ENCODE measurements at places on chromosomes 12 and 14.

DNA sequence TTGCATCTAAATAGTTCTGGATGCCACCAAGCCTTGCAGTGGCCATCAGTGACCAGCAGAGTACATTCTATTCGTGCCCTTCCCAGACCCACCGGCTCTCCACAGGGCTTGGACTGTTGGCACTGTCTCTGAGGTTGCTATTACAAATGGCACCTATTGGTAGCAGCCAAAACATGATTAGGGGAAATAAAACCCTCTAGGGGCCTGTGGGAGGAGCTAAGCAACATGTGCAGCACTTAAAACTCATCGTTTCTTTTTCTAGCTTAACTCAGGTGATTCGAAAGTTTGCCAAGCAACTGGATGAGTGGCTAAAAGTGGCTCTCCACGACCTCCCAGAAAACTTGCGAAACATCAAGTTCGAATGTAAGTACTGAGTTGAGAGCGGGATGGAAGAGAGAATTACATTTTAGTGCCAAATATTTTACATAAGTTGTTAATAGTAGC is 65.4 kb upstream of the RIC8B start:
- no peak for DNase-seq

GRCh38 chr12:116635487-116635886 is 76.3 kb downstream of the MAP1LC3B2 start:
- no peak for DNase-seq

DNA sequence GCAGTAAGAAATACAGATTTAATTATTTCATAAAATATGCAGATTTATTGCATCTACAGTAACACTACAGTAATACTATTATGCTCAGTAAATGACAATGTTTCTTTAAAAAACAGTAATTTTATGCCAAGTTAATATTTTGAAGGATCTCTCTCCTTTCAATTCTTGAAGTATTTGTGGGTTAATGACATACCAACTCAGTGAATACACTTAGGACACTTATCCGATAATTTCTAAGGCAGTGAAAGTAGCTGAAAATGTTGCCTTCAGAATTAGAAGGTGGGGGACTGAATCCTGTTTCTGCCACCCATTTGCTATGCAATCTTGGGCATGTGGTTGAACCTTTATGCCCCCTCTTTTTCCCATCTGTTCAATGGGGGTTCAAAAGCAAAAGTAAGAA is 24.8 kb upstream of the IFNG-AS1 start:
- no peak for DNase-seq

DNA sequence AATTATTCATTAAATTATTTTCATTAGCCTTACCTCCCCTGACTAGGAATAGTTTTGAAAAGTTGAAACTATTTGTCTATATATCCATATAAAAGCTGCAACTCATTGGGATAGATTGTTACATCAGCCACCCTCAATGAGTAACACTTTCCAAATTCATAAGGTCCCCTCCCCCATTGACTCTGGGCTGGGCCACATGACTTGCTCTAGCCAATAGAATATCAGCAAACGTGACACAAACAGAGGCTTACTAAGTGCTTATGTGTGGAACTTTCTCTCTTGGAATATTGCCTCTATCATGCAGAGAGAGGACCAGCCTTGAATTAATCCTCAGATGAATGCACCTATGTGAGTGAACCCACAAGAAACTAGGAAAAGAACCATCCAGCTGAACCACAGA is 213.7 kb downstream of the CCDC59 start:
- DNase-seq = no peak

DNA sequence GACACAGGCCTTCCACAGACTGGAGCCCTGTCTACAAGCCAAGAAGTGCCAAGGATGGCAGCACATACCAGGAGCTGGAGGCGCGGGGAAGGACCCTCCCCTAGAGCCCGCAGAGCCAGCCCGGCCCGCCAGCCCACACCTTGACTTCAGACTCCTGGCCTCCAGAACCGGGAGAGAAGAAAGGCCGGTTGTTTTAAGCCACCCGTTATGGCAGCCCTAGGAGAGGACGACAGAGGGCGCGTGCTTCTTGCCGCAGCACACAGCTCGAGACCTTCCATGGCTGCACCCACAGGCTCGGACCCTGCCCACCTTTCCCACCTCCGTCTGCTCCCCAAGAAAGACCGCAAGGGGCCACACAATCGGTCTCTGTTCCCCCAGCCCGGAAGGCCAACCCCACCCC is 53.7 kb downstream of the RNF34 start:
- no peak for DNase-seq

DNA sequence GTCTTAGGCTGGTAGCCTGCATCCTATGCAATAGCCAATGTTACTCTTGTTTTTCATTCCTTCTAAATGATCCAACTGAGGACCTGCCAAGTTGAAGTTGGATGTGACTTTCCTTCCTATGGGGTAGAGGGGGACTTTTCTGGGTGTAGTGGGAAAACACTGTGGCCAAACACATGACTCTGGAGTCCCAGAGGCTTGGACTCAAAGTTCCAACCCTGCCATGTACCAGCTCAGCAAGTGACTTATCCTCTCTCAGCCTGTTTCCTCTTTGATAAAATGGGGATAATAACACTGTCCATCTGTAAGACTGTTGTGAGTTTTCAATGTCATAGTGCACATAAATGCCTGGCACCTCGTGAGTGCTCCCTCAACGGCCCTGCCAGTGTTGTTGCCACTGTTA is 97.0 kb downstream of the ZFP36L1 start:
- no peak for DNase-seq

DNA sequence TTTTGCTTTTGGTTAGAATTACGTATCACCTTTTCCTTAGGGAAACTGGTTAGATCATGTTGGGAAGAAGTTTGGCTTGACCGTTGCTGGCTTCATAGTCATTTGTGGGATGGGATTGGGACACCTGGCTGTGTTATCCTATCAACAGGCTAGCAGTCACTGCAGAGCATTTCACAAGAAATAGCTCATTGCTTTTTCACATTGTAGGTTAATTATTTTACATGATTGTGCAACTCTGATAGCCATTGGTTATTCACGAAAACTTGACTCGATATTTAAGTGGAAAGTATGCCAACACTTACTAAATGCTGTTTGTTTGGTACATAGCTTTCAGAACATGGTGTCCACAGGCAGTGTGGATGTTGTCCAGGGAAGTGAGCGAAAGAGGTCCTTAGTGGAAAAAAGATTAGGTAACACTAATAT is 89.4 kb downstream of the NKX2-1 start:
- DNase-seq = no peak

DNA sequence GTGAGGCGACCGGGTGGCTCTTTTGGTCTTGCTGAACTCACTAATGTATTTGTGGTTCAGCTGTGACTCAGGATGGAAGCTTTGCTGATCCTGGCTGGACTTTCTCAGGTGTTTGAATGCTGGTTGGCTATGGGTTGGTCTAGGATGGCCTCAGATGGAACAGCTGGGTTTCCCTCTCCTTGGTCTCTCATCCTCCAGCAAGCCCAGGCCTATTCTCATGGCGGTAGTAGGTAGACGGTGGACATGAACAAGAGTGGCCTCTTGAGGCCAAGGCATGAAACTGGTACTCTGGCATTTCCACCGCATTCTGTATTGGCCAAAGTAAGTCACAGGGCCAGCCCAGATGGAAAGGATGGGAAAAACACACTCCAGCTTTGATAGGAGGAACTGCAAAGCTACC is 11.8 kb upstream of the POLR3B start:
- DNase-seq = no peak

- no peak for DNase-seq
These were observed 128.2 kb downstream of the TMEM30B start for GRCh38 chr14:61152851-61153364.

- DNase-seq = no peak
These were observed 14.1 kb downstream of the CCDC85C start for GRCh38 chr14:99589651-99590530.

GRCh38 chr14:77088645-77089044 is 9.4 kb upstream of the CIPC start:
- DNase-seq = no peak

DNA sequence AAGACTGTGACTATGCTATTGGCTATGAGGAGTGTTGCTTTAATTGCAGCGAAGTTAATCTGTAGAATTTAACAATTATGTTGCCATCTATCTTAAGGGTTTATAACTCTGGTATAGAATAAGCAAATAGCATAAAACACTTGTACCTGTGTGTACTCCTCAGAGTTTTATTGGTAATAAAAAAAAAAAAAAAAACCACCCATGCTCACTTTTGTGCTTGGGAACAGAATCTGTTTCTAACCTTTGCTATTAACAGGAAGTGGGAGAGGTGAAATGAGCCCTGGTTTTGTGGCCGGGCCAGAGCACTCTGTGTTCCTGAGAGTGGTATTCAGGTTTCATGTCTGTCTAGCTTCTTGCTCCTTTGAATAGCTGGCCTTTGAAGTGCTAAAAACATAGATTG is 53.1 kb downstream of the PDE3A start:
- DNase-seq = no peak

DNA sequence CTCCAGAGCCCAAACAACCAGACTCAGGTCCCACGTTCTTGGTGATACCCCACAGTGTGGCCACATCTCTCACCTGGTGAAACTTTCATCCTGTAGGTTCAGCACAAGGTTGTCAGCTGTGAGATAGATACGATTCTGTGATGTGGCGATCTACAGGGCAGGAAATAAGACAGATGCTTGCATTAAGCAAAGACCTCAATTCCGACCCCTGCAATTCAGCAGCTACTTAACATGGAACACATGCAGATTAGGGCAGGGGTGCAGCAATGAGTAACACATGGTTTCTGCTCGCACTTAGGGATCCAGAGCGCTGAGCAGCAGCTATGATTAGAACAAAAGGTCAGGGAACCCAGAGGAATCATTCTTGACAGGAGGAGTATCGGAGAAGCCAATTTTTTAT is 4.1 kb downstream of the PHB2 start:
- DNase-seq = no peak

Data from activated T-helper 1 cell treated with anti-CD3 and anti-CD28 coated beads, Interleukin-2, amount 50 U/mL, for 16 hours (primary cell).